ENCODE measurements at places on chromosomes 7 and 10.

- DNase-seq, result no peak
Observed at GRCh38 chr7:26792576-26792975, 71.8 kb downstream of the SKAP2 start.

GRCh38 chr7:139959718-139960117 is 103.0 kb downstream of the PARP12 start:
- DNase-seq, result no peak

- no peak for DNase-seq
Observed at GRCh38 chr7:69761290-69761922, 163.1 kb downstream of the AUTS2 start.

- DNase-seq, result no peak
Observed at GRCh38 chr10:71838264-71839211, 12.5 kb downstream of the PSAP start.

DNA sequence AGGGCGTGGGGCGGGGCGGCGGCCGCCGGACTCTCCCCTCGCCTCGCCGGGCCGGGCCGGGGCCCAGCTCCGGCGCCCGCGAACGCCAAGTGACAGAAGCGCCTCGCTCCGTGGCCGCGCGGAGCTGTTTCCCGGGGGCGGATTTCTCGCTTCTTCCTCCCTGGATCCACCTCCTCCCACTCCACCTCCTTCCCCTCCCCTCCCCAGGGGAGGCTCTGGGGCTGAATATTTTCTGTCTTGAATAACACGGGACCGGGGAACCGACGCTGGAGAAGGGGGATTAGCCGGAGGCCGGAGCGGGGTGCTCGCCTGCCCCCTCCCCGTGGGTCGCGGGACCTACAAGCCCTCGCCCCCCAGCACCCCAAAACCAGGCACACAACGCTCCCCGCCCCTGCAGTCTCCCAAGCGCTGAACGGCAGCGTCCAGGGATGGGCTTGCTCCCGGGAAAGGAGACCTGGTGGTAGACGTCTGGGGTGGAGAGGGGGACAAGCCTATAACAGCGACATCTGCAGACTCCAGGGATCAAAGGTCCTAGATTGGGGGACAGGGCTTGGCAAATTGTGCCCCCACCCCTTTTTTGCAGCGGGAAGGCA is at the start of gene ARHGAP21:
TSS of gene ARHGAP21 (minus strand) at position 100 of the 593 bp plus-strand sequence. CDS start 1,988 bp downstream, outside the sequence.
- peak; percentile 86 for DNase-seq

DNA sequence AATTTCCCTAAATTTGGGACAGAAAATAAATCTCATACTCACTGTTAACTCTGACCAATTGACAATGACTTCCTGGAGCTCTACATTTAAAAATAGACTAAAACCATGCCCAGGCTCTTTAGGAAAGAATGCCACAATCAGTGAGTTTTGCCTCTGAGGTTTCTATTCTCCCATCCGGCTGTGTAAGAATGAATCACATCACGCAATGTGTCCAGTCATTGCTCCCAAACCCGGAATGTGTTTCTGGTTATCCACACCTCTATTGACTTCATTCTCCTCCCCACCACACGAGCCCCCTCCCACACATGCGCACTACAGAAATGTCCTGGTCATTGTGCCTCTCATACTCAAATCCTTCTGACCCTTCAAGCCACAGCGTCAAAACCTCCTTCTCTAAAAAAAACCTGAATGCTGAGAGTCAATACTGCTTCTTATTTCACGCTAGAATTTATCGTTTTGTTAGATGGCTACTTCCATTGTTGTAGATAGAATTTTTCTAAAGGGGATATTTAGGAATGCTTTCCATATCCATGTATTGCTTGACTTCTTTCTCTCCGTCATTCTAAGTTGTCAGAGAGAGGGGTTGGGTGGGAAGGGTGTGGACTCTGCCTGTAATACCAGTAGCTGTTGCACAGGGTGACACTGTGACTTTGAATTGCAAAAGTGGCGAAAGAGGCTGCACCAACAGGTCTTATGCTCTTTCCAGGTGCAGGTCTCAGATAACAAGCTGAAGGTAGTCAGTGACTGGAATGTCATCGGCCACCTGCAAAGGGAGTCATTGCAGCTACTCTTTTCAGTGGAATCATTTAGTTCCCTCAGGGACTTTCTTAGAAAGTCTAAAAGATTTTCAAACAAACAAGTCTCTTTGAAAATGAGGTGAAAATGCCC is 356.6 kb downstream of the PAXIP1 start:
- no peak for DNase-seq

DNA sequence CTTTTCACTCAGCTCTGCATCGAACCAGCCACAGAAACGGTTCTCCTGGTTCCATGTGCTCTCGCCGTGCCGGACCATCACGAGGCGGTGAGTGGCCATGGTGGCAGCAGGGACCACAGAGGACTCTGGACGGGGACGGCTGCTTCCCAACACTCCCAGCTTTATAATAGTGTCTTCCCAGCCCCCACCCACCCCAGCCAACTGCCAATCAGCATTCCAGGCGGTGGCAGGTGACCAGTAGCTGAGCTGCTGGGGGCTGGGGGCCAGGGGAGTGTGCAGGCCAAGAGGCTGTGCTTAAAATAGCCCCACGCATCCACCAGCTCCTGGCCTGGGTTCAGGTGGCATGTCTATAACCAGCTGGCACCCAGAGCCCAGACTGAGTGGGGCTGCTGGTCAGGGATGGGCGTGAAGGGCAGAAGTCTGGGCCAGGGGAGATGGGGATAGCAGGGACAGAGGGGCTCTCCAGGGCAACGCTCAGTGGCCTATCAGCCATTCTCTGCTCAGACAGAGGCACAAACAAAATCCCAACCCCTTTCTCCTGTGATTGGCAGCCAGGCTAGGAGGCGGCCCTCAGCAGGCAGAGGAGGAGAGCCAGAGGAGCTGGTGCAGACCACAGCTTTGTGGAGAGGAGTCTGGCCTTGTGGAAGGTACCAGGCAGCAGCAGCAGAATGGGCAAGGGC is at the start of gene PGAM2:
TSS of gene PGAM2 (minus strand) at position 137 of the 680 bp plus-strand sequence. CDS start at position 99, 38 bp downstream.
- no peak for DNase-seq

Data from lung (tissue), 17 donors.